ENCODE measurements at places on chromosomes 2 and 18. TPM values are rescaled to one million over a fixed set of nuclear protein-coding genes. Genes with fewer than 3 reads are reported as not detected.
A peak's percentile ranks its signal among the peaks of the same experiment; 100 is the strongest.

GRCh38 chr18:56652802-56653201, 1.6 kb downstream of the WDR7 start:
- DNase-seq = no peak

GRCh38 chr2:74513605-74514367, 464 bp upstream of the TLX2 start:
- DNase-seq = no peak

DNA sequence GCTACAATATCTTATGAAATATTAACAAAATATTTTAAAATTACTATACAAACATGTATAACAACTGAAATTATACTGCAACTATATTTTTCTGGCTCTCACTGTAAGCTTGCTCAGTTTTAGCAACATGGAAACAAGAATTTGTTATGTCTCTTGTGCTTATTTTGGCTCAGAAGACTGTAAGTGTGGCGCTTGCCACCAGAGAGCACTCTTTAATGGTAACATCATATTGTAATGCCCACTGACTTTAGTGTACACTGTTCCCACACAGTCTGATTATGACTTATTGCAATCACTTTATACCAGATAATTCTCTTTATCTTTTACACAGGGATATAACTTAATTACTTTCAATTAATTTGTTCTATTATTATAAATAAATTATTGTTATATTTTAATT, 1500.6 kb upstream of the TMEFF2 start:
- no peak for DNase-seq

DNA sequence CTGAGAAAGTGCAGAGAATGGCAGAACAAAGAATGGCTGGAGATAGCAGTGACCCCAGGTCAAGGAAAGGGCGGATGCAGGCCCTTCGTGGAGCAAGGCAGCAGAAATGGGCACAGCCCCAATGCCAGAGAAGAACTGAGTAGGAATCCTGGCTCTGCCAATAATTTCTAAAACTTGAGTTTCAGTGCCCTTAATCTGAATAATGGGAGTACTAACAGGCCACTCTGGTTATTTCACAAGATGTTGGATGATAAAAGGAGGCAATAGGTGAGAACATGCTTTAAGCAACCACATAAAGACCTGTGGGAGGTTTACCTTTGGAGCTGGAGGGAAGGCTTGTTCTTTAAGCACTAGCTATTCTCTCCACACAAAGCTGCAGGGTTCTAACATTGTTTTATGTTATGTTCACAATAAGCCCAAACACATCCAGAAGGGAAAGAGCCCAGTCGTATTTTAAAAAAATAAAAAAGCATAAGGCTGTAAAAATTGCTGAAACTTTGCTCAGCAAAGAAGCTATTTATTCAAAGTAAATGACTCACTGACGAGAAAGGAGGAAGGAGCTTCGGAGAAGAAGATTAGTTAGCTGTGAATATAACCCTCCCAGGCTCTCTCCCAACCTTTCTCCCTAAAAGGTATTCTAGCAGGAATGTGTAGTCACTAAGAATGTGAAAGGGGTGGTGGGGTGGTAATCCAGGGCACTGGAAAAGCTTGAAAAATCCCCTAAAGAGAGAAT, 470.2 kb downstream of the TXNL1 start:
- DNase-seq = no peak

GRCh38 chr2:14634489-14635390, 2.2 kb downstream of the LRATD1 start:
- peak; percentile 78 for DNase-seq

DNA sequence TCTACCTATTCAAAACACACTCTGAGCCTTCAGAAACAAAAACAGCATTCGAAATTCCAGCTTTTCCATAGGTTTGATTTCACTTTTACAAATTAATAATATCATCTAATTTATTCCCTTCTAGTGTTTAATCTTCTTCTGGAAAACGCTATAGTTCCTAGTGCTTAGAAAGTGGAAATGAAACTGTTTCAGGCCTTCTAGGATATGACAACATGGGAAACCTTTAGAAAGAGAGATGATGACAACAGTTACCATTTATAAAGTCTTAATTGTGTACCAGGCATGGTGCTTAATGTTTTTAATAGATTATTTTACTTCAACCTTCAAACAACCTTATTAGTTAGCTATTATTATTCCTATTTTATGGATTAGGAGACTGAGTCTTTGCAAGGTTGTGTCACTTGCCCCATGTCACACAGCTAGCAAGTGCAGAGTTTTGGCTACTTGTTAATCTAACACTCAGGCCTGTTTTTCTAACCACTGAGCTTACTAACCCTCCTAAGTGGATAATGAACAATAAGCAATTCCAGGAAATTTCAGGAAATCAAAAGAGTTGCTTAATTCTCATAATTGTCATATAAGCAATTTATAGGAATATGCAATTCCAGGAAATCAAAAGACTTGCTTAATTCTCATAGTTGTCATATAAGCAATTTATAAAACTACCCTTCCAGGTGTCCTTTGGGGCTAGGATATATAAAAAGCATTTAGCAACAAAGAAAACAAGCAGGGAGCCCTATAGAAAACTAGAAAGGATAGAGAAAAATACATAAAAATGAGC, 206.0 kb downstream of the ZNF521 start:
- no peak for DNase-seq

DNA sequence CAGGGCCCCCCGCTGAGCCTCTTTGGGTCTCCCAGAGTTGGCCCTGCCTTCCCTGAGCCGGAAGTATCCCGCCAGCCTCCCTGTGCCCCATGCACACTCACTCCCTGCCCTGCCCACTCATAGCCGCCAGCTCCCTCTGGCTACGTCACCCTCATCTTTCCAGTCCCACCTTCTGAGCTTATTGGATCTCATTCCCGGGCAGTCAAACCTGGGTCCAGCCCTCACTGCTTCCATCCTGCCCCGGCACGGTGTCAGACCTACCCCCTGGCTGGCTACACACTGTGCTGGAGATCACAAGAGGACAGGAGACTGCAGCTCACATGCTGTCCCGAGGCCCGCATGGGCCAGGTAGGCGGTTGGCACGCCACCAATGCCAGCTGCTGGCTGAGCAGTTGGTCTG, 147.2 kb downstream of the ASB1 start:
- peak; percentile 63 for DNase-seq

The CAPN13 gene
- not detected for total RNA-seq

The REEP1 gene
- total RNA-seq = 21.7 TPM

The C2orf81 gene
- 1.1 TPM for total RNA-seq
